ENCODE measurements at places on chromosomes 1 and 21. TPM values are rescaled to one million over a fixed set of nuclear protein-coding genes. Genes with fewer than 3 reads are reported as not detected.

CCDC17 gene
- 0.78 TPM for total RNA-seq

CLDN14 gene
- 0.27 TPM for total RNA-seq

LIN28A gene
- not detected for total RNA-seq

KCNJ9 gene
- not detected for total RNA-seq

C1orf52 gene
- total RNA-seq: 12.8 TPM

DCLRE1B gene
- 5.3 TPM for total RNA-seq

MARK1 gene
- total RNA-seq: 0.08 TPM

HES3 gene
- not detected for total RNA-seq

ALPL gene
- 14.9 TPM for total RNA-seq

PRCC gene
- 50.1 TPM for total RNA-seq

TACSTD2 gene
- total RNA-seq: not detected

All from myocyte (in vitro differentiated cells).